Common myeloid progenitor, CD34-positive (primary cell): ENCODE measurements at places on chromosomes 13 and 19.

GRCh38 chr19:41641879-41642485, 15.1 kb upstream of the CEACAM4 start:
- peak; percentile 69 for DNase-seq

DNA sequence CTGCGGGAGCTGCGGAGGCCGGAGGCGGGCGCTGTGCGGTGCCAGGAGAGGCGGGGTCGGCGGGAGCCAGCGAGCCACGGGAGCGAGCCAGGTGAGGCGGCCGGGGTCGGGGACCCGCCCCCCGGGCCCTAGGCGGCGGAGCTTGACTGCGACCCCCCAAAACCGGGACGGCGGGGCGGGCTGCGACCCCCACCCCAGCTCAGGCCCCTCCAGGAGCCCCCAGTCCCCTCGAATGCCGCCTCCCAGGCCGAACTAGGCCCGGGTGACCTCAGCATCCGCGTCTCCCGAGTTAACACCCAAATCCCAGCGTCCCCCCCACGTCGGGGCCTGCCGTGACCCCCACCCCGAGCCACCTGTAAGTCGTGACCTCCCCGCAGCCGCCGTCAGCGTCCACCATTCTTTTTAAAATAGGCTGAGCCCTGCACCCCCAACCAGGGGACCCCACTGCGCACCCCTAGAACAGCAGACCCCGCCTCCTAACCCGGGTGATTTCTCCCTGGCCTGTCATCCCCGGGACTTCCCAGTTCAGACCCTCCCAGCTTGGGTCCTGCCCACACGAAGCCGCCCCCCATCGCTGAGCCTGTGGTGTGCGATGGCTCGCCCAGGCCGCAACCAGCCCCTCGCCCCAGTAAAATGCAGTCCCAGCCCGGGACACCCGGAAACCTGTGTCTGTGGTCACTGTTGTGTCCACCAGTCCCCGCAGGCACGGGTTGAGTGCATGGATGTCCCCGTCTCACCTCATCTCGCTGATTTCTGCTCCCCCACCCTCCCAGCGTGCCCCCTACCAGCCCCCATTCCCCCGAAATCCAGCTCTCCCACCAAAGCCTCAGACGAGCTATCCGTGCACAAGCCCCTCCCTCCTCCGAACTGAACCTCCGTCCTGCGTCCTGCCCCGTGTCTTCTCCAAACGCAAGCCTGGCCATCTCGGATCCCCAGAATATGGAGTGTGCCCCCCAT, 551 bp downstream of the FZR1 start:
- DNase-seq, result peak; percentile 69

- no peak for DNase-seq
Observed at GRCh38 chr13:36717966-36718545, 44.2 kb downstream of the SERTM1 start.

DNA sequence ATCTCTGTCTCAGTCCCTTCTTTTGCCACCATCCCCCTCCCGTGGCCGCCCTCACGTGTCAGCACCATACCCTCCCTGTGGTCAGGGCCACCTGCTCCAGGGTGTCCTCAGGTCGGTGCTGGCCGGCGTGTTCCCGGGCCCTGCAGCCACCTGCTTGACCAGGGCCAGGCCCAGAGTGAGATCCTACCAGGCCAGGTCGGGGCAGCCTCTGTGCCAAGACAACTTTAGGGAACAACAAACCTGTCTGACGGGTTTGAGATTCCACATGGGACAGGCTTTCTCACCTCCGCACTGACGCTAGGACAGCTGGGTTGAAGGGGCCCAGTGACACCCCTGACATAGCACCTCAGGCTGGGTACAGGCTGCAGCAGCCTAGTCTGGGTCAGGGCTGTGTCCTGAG, 7.5 kb upstream of the SBNO2 start:
- no peak for DNase-seq

- no peak for DNase-seq
Observed at GRCh38 chr13:50286324-50286723, 271.1 kb downstream of the KCNRG start.

- DNase-seq, result no peak
Observed at GRCh38 chr19:3899531-3900294, 19.2 kb downstream of the ATCAY start.
